Smooth muscle cell of the umbilical artery (primary cell): ENCODE measurements at places on chromosomes 7 and 10. TPM values are rescaled to one million over a fixed set of nuclear protein-coding genes. Genes with fewer than 3 reads are reported as not detected.

Gene CYP2C19
- not detected in 2 replicates for total RNA-seq

Gene CTAGE6
- total RNA-seq = 0.89 and 1.3 TPM in 2 replicates

Gene ZNF33A
- 14.3 and 16.5 TPM in 2 replicates for total RNA-seq

Gene CNPY1
- total RNA-seq = not detected in 2 replicates

Gene AGBL3
- 0.89 and 0.97 TPM in 2 replicates for total RNA-seq
